ENCODE measurements at places on chromosomes 3 and 15.

DNA sequence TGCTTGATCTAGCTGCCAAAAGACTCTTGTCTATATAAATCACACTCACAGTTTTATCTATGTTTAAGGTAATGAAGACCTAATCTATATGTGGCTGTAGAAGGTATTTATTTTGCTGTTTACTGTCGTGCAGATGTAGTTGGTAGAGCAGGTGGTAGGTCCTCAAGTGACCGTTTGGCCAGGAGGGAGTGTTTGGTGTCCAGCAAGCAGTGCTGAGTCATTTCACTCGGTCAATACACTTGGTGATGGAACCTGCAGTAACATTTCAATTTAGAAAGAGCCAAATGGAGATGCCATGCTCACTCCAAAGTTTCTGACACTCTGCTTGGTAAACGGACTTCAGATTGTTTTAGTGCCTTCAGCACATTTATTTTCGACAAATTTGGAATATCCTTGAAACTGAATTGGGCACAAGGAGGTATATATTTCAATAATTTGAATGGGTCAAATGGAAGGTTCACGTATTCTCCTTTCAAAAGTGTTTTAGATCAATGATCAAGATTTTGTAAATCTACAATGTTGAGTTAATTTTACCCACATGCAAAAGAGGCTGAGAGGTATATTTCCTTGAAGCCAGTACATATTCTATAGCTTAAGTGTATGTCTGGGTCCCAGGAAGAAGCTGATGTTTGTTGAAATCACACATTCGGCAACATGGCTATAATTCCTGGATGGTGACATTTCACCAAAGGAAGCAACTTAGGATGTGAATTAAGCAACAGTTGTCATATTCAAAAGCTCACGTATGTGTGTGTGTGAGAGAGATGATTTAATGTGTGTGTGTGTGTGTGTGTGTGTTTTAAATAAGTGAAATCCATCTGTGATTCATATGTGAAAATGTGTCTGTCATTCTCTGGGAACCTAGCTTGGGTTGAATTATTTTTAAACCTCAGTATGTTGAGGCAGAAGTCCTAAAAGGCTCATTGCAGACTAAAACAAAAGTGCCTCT is 7.7 kb upstream of the CX3CR1 start:
- DNase-seq, result no peak

- DNase-seq, result no peak
Measured at GRCh38 chr3:81105206-81105605, 656.2 kb downstream of the GBE1 start.

DNA sequence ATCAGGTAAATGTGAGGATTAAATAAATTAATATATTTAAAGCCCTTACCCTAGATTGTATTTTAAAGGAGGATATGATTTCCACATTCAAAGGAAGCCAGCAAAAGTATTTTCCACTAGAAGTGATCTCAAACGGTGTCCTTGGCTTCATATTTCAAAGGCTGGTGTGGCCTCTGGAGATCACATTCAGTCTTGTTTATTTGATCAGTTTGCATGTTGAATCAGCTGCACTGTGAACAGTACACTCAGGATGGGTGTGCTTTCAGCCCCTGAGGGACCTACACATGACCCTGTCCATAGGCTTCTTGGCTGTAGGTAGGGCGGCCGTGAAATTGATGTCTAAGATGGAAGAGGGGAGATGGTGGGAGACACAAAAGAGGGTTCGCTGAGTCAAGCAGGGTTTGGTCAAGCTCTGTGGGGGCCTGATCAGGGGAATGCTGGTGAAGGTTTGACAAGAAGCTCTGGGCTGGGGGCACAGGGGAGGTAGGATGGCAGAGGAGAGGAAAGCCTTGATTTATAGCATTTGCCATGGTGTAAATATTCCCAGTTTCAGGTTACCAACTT is 21.9 kb downstream of the CYP8B1 start:
- DNase-seq, result no peak

- DNase-seq, result no peak
Measured at GRCh38 chr3:44208568-44208967, 33.1 kb upstream of the TOPAZ1 start.

DNA sequence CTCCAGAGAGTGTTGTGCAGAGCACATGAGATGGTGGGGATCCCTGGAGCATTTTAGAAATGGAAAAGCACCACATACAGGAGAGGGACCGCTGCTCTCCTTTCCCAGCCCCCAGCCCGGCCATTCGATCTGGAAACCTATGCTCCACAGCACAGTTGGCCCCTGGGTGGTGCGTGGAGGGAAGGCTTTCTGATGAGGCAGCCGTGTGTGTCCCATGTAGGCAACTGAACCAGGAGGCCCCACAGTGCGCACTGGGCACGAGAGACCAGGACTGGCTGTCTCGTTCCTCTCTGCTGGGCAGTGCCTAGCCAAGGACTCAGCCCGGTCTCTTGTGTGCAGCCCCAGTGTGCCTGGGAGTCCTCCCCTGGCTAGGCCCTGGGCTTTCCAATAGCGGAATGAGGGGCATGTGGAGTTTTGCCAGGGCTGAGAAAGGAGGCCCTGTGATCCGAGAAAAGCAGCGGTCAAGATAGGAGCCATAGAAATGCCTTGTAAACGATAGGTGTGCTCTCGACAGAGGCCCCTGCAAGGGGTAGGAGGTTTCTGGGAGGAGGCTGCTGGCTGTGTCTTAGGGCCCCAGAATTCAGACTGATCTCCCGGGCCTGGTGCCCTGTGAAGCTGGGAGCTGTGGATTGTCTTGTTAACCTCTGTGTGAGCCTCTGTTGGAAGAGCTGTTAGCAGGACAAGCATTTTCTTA is 39.0 kb downstream of the CHDH start:
- DNase-seq, result no peak

- DNase-seq, result no peak
Measured at GRCh38 chr15:29196290-29196689, 73.3 kb downstream of the NSMCE3 start.

GRCh38 chr3:158725348-158726011 is 6.8 kb downstream of the RARRES1 start:
- no peak for DNase-seq

- peak; percentile 3 for DNase-seq
Measured at GRCh38 chr3:71784914-71785531, at the start of gene PROK2. PROK2 (minus strand) TSS chr3:71785148; CDS start chr3:71785052, 96 bp downstream.

DNA sequence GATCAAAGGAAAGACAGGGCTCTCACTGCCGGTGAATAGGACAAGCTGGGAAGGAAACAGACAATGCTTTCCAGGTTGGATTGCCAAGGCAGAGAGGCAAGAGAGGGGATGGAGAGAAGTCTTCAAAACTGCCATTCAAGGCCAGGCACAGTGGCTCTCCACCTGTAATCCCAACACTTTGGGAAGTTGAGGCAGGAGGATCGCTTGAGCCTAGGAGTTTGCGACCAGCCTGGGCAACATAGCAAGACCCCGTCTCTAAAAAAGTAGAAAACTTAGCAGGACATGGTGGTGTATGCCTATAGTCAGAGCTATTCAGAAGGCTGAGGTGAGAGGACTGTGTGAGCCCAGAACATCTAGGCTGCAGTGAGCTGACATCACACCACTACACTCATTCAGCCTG is 43.5 kb upstream of the IDH2 start:
- no peak for DNase-seq

DNA sequence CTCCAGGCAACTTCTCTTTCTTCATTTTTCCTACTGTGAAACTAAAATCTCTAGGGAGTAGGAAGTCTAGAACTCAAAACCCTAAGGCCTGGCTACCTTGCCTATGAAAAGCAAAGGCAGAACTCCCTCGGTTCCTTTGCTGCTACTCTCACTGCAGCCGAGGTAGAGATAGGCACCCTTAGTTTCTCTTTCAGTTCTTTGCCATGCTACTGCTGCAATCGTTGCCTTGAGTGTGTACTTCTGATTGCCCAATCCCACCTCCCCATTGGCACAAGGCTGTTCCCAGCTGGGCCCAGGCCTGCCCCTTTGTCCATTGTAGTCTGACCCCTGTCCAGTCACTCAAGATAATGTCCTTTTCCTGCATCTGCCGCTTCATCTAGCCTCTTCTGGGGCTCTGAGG is 92.3 kb upstream of the MRPS22 start:
- DNase-seq, result no peak

- DNase-seq, result no peak
Measured at GRCh38 chr15:38072348-38073177, 138.1 kb downstream of the TMCO5A start.

DNA sequence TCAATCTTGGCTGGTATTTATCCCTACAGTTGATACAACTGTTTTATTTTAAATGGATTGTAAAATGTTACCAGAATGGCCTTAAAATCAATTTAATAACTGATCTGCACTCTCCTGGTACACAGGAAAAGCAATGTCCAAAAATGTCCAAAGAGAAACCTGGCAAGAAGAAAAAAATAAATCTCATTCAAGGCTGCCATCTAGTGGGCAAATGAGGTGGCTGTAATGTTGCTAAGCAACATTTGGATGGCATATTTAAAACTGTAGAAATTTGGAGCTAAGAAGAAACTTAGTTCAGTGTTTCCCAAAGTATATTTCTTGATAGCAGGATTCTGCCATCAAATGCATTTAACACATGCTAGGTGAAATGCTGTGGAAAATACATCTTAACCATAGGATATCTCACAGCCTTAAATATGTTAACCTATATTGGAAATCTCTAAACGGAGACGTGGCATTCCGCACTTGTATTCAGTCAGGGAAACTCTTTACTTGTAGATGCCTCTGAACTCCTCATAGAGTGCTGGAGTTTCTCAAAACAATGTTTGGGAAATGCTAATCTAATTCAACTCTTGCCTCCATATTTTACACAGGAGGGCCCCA is 216.8 kb downstream of the ERC2 start:
- DNase-seq, result no peak

DNA sequence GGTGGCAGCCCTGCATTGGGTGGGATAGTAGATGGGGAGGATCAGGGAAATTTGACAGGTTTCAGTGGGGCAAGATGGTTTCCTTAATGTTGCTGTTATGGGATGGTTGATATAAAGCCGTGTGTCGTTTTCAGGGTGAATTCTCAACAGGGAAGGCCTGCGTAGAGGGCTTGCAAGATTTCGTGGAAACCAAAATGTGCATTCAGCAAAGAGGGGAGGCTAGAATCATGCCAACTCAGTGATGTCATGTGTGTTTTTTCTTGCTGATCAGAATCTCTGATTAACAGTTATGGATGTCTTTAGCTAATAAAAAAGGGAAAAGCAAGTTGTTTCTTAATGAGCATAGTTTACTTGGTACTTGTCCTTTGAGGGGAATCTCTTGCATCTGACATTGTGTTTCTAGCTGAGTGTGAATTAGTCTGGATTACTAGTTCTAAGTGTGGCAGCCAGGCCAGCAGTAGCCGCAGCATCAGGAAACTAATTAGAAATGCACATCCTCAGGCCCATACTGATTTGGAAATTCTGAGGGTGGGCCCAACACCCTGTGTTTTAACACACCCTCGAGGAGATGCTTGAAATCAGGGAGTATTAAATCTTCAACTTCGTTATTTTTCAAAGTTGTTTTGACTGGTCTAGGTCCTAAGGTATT is 24.8 kb downstream of the MRAS start:
- no peak for DNase-seq

DNA sequence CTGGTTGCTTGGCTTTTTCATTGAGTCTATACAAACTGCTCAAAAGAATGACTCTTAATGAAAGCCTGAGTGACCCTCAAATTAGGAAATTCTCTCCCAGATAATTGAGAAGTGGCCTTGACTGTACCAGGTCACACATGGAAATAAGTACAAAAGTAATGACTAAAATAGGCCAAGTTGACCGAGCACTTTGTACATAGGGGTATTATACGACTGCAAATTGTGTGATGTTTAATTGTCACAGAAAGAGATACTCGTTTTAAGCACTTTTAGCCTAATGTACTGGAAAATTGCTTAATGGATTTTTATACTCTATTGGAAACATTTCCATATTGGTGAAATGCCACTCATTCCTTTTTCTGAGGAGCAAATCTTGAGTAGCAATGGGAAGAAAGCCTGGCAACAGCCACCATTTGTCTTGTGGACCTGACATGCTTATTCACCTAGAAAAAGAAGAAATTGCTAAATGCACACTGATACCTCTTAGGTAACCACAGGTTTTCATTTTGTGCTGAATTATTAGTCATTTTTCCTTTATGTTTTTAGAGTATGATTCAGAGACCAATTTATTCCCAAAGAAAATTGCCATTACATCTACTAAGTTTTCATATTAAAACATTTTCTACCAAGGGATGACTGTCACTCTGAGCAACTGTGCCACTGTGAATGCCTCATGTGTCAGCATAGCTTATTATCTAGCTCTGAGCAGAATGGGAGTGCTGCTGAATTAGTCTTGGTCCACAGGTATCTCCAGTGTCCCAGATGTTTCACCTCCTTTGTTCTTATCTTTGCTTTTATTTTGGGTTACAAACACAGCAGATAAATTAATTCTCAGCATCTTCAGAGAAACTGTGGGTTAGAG is 8.9 kb upstream of the PXK start:
- no peak for DNase-seq

GRCh38 chr3:141610939-141611338 is 124.1 kb downstream of the RASA2 start:
- no peak for DNase-seq

DNA sequence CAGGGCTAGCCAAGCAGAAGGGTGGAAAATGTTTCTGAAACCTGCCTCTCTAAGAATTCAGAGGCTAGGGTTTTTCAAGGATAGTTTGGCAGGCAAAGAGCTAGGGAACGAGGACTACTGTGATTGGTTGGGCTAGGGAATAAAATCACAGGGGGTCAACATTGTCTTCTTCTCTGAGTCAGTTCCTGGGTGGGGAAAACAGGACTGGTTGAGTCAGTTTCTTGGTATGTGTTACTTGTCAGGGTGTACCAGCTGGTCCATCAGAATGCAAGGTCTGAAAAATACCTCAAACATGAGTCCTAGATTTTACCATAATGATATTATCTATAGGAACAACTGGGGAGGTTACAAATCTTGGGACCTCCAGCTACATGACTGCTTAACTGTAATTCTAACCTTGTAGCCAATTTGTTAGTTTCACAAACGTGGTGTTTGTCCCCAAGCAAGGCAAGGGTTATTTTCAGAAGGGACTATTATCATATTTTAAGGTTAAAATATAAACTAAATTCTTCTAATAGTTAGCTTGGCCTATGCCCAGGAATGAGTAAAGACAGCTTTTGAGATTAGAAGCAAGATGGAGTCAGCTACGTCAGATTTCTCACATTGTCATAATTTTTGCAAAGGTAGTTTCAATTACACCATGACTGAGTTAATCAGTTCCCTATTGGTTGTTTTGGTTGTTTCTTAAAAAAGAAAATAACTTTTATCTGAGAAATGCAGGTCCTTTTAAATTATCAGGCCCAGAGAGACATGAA is 231.5 kb downstream of the ALCAM start:
- no peak for DNase-seq

GRCh38 chr3:26657348-26657976 is 34.9 kb downstream of the LRRC3B start:
- no peak for DNase-seq

- DNase-seq, result no peak
Measured at GRCh38 chr3:45776611-45777010, 19.7 kb downstream of the SLC6A20 start.

- DNase-seq, result no peak
Measured at GRCh38 chr3:46184469-46184868, 23.6 kb downstream of the CCR1 start.

- no peak for DNase-seq
Measured at GRCh38 chr3:79383402-79384012, 384.3 kb downstream of the ROBO1 start.

All from T-cell (primary cell).